ENCODE measurements at places on chromosomes 16 and 17.

- no peak for DNase-seq
Observed at GRCh38 chr17:41935641-41936040, 5.2 kb downstream of the ODAD4 start.

- no peak for DNase-seq
Observed at GRCh38 chr16:82567175-82567574, 59.6 kb upstream of the CDH13 start.

GRCh38 chr16:19583665-19584300 lies 28.3 kb downstream of the VPS35L start:
- DNase-seq, result no peak

DNA sequence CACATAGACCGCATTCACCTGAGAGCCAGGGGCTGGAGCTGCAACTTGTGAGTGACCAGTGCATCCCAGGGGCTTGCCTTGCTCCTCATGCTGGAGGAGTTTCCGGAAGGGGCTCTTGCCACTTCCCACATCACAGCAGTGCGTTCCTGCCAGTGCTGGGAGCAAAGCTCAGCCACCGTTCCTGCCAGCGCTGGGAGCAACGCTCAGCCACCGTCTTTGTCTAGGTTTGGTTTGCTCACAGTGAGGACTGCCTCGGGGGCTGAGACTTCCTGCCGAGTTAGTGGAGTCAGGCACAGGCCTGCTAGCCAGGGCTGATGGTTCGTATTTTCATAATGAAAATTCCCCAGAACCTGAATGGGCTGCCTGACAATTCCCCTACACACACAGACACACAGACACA lies 5.4 kb upstream of the CHRNE start:
- no peak for DNase-seq

DNA sequence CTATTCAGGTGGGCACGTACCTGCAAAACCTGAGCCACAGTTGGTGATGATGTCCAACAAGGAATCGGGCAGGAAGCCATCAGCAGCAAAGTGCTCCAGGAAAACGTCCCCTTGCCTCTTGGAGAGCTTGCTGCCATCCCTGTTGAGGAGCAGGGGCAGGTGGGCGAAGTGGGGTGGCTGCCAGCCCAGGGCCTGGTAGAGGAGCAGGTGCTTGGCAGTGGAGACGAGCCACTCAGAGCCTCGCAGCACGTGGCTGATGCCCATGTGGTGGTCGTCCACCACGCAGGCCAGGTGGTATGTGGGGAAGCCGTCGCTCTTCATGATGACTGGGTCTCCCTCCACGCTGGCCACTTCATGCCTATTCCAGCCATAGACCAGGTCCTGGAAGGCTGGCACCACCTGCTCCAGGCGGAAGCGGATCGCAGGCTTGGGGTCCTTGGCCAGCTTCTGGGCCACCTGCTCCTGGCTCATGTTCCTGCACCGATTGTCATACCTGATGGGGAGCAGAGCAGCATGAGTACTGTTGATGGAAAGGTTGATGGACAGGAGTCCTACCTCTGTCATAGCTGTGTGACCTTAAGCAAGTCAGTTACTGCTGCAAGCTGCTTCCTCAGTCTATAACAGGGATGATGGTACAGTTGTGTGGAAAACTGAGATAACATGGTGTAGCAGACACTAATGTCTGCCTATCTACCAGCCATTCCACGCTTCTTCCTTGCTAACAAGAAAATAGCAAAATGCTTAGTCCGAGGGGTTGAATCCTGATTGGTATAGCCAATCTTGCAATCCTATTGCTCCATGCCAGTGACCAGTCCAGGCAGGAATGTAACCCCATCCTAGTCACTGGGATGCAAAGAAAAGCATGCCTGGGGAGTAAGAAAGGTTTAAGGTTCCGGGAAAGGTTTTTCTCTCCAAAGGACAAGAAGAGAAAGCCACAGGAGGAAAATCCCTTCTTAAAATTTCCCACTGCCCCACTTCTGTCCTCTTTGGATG lies 22.0 kb downstream of the EARS2 start:
- DNase-seq, result no peak

DNA sequence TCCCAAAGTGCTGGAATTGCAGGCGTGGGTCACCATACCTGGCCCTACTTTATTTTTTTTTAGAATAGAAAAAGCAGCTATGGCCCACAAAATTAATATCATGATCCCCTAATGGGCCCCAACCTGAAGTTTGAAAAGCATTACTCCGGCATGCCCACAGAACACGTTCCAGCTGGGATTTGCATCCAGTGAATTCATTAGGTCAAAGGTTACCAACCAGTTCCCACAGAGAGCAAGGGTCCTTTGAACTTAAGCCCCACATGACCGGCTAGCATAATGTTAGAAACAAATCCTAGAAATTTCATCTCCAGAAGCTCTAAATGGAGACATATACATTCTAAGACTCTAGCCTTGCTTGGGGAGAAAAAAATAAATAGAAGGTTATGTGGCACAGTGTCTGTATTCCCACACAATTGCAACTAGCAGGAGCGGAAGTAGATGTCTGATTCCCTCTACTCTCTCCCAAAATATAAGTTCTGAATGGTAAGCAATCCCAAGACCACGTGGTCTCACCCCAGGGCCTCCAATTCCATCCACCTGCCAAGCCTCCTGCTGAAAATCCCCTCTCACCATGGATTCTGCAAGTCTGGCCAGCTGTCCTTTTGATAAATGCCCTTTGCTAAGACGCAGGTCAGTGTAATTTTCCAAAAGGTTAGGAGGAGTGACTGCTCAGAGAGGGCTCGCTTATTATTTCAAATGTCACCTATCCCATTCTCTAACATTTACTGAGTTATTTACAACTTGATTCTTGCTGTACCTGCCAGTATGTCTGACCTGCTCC lies 395.8 kb downstream of the NPIPA8 start:
- no peak for DNase-seq

GRCh38 chr16:4081047-4081446 lies 35.2 kb downstream of the ADCY9 start:
- no peak for DNase-seq

GRCh38 chr16:50269769-50270509 lies 3.6 kb downstream of the ADCY7 start:
- DNase-seq, result no peak

- DNase-seq, result peak; percentile 97
Observed at GRCh38 chr17:44137891-44138709, 3.6 kb upstream of the HROB start.

DNA sequence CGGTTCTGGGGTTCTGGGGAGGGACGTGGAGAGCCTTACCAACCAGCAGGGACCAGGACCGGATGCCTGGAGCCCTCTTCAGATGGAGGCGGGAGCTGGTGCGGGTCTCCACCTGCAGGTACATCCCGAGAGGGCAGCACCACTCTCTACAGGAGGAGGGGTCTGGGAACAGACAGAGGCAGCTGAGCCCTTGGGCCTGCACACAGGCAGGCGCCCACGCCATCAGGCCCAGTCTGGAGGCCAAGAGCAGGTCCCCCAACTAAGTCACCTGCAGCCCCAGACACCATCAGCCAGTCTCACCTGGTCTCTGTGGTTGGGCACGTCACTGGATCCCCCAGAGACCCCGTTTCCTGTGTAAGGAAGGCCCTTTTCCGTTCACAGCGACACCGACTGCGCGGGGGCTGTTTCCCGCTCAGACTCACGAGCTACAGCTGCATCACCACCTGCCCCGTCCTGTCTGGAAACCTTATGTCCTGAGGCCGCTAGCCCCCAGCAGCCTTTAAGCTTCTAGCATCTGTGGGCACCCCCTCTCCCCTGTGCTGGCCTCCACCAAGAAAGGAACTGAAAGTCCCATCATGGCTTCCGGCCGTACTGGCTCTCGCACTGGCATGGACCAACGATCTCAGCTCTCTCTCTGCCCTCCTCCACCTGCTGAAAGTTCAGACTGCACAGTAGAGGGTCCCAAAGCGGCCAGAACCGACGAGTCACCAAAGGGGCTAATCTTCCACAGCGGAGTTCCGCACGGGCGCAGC lies 1.2 kb downstream of the CYBC1 start:
- DNase-seq, result no peak

DNA sequence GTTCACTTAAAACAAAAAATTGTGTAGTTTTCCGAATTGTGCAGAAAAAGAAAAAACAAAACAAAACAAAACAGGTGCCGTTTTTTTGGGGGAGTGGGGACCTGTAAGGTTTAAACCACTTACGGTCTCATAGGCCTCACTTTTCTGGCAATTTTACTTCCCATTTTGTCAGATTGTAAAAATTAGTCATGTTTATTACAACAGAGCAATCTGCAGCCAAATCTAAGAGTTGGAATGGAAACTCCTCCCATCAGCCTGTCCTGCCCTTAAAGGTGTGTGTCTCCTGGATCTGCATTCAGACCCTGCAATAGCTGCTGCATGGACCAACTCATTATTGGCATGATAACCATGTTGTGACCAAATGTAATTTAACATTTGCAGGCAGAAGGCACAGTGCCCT lies 8.2 kb upstream of the SALL1 start:
- no peak for DNase-seq

DNA sequence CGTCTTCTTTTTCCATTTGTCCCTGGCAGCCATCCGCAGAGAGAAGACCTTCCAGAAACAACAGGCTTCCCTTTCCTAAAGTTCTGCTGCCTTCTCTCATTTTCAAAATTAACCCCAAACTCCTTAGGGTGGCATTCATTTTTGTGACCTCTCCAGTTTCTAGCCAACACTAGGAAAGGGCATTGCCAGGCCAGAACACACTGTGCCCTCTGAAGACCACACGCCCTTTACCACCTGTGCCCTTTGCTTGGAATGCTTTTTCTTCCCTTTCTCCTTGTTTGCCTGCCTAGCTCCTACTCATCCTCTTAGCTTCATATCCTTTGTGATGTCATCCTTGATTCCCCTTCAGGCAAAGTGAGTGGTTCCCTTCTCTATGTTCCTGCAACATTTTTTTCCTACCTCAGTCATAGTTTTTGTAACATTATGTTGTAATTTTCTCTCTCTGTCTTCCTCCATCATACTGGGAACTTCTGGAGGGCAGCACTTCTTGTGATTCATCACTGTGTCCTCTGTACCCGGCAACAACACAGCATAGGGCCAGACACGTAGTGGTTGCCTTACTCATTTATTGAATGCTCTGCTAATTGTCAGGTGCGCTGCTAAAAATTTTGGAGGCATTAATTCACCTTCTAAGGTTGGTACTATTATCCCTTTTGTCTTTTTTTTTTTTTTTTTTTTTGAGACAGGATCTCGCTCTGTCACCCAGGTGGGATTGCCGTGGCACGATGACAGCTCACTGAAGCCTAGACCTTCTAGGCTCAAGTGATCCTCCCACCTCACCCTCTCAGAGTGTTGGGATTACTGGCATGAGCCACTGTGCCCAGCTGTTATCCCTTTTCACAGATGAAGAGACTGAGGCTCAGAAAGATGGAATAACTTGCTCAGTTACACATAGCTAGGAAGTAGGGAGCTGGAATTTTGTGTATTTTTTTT lies 1.0 kb downstream of the KAT8 start:
- peak; percentile 44 for DNase-seq

- no peak for DNase-seq
Observed at GRCh38 chr17:75152922-75153779, 1.2 kb downstream of the JPT1 start.

GRCh38 chr17:71022758-71023157 lies 853.4 kb downstream of the KCNJ2 start:
- DNase-seq, result no peak

GRCh38 chr17:45667591-45668171 lies 116.4 kb upstream of the CRHR1 start:
- no peak for DNase-seq

- no peak for DNase-seq
Observed at GRCh38 chr16:59886021-59886420, 1151.9 kb upstream of the GOT2 start.

Data from amniotic stem cell (primary cell).